ENCODE measurements at places on chromosomes 5 and 9.

DNA sequence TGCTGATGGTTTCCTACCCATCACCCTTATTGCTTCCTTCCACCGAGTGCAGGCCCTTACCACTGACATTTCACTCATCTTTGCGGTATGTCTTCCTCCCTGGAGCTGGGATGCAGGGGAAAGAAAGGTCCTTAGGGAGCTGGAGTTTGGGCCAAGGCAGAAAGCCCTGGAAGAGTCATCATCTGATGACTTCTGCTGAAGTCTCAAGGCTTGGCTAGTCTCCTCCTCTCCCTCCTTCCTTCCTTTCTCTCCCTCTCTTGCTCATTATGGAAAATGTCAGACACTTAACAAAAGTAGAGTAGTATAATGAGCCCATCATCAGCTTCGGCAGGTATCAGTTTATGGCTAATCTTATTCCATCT, 40.0 kb downstream of the LARP1 start:
- DNase-seq: no peak

- DNase-seq: no peak
Measured at GRCh38 chr9:136977223-136977622, at the start of gene PTGDS. PTGDS (plus strand) TSS chr9:136977504; CDS start chr9:136977579, 75 bp downstream.

DNA sequence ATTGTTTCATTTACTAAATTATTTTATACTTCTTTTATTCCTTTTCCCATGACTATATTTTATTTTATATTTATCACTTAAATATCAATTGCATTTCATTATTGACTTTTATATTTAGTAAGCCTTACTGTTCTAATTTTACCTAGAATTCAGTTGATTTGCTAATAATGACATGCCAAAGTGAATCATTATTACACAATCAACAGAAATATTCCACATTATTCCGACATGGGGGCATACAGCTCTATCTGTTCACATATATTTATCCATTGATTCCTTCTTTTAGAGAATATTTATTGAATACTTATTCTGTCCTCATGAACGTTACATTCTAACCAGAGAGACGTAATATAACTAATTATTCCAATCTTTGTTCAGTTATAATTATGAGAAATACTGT, 221.8 kb downstream of the DOCK8 start:
- DNase-seq: no peak

DNA sequence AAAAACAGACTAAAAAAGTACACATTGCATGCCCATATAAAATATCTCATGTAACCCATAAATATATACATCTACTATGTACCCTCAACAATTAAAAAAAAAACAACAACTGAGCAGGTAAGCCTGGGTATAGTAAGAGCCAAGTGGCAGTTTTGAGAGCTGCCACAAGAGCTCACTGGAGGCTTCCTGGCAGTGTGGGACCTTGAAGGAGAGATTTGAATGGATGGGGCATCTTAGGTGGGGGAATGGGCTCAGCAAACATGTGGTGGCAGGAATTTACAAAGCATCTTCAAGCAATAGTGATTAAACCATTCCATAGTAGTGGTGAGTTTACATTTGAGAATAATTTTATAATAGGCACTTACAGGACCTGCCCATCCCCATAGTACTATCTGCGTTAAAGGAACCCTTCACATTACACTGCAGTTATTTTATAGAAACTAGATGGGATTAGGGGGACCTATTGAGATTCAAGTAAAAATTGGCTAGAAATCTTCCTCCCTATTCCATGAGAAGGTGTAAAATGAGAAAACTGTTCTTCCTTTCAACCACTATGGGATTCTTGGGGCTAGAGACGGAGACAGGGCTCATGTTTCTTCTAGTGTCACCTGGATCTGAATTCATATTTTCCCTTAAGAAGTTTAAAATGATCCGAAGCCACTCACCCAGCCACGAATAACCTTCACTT, 6.9 kb downstream of the MEGF10 start:
- DNase-seq: no peak

DNA sequence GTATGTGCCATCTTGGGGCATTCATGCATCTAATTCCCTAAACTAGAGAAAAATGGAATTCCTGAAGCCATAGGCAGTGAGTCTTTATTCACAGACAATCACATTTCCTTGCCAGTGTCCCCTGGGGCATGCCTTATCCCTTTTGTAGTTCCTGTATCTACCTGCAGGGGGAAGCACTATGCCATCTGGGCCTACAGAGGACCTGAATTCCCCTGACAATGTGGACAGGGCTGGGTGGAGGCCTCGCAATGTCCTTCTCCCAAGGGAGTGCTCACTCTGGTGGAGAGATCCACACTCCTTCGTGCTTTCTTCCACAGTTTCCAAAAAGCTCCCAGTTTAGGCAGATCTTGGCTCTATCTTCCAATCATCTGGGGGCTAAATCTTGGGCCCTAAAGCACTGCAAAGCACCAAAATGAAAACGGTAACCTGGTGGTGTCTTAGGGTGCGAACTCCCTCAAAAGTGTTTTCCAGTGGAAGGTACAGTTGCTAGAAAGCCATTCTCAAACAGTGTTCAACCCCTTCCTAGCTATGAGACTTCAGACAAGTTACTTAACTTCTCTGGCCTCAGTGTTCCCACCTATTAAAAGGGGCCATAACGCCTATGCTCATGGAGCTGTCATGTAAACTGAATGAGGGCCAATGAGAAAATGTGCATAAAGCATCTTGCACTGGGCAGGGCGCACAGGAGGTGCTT, 17.5 kb downstream of the WHRN start:
- peak; percentile 46 for DNase-seq

GRCh38 chr5:157270771-157271170, 4.8 kb downstream of the CYFIP2 start:
- DNase-seq: no peak

GRCh38 chr5:152256580-152256979, 148.5 kb downstream of the NMUR2 start:
- no peak for DNase-seq

DNA sequence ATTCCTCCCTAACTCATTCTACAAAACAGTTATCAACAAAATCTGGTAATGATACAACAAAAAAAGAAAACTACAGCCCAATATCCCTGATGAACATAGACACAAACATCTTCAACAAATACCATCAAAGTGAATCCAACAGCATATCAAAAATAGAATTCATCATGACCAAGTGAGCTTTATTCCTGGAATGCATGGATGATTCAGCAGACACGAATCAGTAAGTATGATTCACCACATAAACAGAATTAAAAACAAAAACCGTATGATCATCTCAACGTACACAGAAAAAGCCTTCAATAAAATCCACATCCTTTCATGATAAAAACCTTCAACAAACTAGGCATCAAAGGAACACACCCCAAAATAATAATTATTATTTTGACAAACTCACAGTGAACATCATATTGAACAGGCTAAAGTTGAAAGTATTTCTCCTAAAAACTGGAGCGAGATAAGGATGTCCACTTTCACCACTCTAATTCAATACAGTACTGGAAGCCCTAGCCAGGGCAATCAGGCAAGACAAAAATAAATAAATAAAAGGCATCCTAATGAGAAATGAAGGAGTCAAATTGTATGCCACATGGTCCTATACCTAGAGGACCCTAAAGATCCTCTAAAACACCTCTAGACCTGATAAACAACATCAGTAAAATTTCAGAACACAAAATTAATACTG, 305.1 kb upstream of the RGMB start:
- DNase-seq: no peak

DNA sequence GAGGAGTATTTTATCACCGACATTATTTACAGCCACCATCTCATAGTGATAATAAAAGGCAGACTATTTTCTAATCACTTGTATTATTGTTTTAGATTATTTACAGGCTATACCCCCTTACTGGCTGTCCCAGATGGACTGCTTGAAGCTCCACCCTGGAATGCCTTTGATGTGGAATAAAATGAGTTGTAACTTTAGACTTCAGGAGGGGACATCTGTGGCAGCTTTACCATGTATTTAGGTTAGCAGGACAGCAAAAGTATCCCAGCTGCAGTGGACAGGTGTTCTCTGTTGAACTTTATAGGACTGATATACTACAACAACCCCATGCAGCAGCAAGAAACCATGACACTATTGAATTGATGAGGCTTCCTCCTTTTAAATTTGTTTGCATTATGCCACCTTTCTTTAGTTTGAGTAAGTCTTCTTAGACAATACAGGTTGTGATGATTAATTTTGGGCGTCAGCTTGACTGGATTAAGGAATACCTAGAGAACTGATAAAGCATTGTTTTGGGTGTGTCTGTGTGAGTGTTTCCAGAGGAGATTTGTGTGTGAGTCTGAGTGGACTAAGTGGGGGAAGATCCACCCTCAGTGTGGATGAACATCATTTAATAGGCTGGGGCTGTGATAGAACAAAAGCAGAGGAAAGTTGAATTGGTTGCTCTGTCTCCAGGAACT, 29.2 kb upstream of the C9orf57 start:
- DNase-seq: no peak

- DNase-seq: peak; percentile 77
Measured at GRCh38 chr5:180071531-180072255, at the start of gene RNF130. RNF130 (minus strand) TSS chr5:180071759; CDS start chr5:180071702, 57 bp downstream.

GRCh38 chr5:125381290-125381689, 634.9 kb upstream of the ZNF608 start:
- DNase-seq: no peak

DNA sequence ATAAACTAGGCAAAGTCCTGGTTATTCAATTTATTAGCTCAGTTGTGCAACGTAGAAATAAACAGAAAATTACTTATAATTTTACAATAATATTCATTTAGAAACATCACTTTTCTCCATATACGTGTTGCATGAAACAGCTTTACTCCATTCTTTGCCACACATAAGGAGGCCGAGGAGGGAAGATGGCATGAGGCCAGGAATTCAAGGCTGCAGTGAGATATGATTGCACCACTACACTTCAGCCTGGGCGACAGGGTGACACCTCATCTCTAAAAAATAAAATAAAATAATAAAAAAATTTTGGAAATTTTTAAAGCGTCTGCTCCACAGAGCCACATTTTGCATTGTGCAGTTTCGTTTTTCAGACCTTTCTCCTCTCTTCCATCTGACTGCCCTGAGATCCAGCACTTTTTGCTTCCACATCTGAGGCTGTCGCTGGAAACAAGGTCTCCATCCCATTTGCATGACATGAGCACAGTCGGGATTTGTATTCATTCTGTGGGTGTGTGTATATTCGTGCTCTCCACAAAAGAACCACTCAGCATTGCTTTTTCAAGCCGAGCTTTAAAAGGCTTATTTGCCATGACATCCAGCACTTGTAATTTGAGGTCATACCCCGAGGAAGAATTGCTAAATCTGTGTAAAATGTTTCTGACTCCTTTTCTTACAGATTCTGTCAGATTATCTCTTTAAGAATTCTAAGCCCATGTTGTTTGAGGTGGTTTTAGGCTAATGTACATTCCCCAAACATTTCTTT, 98.6 kb upstream of the MSX2 start:
- DNase-seq: no peak

GRCh38 chr5:83126501-83126900, 49.2 kb downstream of the XRCC4 start:
- DNase-seq: no peak

GRCh38 chr9:121302786-121303185, 34.8 kb downstream of the GSN start:
- no peak for DNase-seq

DNA sequence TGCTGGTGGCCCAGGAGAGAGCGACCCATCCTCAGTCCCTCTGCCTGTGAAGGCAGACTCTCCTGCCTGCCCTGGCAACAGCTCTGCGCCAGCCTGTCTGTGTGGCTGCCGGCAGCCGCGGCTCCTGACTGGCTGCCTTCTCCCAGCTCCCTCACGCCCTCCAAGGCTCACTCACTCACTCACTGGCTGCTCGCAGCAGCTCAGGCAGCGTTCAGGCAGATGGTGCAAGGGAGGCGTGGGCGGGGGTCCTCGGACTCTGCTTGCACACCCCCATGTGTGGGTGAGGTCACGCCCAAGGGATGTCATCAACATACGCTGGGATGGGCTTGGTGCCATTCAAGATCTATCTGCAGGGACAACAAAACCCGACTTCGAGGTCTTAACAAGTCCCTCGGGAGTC, 66.7 kb downstream of the DAB2IP start:
- no peak for DNase-seq

GRCh38 chr9:76463211-76463610, 4.2 kb downstream of the GCNT1 start:
- no peak for DNase-seq

DNA sequence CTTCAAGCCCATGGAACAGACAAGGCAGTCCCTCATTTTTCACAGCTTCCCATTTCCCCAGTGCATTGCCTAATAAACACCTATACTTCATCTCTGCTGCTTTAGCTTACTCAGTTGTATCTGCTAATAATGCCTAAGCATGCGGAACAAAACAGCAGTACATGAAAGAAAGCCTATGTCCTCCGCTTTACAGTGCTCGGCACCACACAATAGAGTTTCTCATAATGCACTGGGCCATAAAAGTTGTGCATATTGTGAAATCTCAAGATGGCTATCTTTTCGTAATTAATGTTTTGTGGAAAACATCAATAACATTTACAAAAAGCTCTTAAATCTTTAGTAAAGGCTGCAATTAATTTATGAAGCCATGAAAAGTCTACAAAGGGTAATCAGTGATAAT, 69.3 kb downstream of the DENND1A start:
- DNase-seq: no peak

DNA sequence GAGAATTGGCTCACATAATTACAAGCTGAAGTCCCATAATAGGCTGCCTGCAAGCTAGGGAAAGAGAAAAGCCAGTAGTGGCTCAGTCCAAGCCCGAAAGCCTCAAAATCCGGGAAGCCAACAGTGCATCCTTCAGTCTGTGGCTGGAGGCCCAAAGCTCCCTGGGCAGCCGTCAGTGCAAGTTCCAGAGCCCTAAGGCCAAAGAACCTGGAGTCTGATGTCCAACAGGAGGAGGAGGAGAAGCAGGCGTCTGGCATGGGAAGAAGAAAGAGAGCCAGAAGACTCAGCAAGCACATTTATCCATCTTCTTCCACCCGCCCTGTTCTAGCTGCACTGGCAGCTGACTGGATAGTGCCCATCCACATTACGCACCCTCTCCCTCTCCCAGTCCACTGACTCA, 213.4 kb downstream of the GAS1 start:
- DNase-seq: no peak

DNA sequence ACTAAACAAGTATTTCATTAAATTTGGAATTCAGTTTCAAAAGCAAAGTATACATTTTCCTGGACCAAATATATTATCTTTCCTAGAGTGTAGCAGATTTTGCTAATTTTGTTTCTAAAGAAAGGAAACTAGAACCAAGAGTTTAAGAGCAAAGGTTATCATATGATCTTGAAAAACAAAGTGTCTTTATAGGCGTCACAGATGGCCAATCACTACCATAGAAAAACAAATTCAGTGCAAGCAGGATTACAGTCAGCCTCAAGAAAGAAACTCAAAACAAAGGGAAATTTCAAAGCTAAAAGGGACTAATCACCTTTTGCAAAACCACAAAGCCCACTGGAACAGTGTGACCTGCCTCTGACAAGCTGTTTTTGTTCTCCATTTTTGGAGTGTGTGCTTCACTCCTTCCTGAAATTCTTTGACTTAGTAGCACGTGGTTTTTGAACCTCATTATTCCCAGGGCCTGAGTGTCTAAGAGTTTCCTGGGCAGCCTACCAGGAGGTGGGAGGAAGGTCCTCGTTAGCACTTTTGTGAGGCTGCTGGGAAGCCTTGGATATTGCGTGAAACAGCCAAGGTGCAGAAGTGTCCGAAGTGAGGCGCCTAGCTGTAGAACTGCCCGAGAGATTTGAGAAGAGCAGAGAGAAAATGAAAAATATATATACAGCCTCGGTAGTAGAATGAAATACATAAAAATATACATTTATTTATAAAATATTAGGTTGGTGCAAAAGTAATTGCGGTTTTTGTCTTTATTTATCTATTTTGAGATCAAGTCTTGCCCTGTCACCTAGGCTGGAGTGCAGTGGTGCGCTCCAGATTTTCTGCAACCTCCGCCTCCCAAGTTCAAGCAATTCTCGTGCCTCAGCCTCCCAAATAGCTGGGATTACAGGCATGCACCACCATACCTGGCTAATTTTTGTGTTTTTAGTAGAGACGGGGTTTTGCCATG, 246.1 kb downstream of the MARCHF11 start:
- DNase-seq: no peak

All from T-helper 1 cell (primary cell).